Activated CD8-positive, alpha-beta memory T cell treated with anti-CD3 and anti-CD28 coated beads, Interleukin-2, amount 50 U/mL, for 48 hours (primary cell): ENCODE measurements at places on chromosomes 6 and 20.

DNA sequence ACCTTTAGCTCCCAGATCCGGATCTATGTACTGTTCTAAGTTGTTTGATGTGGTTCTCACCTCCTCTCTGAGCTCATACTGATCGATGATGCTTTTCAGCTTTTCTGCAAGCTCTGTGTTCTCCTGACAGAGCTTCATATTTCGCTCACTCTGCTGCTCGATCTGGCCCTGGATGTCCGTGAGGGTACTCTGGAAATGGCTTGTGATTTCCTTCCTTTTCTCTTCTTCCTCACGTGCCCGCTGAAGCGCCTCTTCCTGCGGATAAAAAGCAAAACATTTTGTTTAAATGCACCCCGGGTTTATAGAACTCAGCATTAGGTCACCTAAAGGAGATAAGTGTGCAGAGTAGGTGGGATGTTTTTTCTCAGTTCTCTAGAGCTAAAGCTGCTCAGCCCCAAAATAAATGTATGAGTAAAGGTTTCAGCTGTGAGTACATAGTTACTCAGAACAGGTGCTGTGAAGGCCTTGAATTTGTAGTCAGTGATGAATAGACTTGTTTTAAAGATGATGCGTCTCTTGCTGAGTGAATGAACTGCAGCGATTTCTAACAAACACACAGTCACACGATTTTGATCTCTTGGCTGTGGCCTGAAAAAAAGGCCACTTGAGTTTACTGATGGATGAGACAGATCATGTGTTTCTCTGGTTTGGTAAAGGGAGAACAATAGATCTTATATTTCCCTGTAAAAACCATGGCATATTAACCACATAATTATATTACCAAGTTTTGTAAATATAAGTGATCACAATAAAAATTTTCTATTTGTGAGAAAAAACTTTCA, 29.1 kb downstream of the TXLNB start:
- DNase-seq: no peak

DNA sequence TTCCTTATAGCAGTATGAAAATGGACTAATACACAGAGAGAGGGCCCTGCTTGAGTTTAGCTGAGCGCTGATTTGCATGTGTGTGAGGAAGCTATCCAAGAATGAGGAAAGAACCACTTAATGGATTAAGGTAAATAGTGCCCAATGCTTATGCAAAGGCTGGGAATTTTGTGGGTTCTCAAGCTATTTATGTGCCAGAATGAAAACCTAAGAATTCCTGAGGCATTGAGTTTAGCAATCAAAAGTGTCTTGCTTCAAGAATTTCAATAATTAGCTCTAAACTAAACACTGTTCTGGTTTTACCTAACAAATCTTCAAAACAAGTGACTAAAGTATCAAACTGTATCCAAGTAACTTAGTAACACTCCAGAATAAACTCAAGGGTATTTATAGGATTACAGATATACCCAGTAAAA, 7.0 kb upstream of the OR14J1 start:
- DNase-seq: no peak

DNA sequence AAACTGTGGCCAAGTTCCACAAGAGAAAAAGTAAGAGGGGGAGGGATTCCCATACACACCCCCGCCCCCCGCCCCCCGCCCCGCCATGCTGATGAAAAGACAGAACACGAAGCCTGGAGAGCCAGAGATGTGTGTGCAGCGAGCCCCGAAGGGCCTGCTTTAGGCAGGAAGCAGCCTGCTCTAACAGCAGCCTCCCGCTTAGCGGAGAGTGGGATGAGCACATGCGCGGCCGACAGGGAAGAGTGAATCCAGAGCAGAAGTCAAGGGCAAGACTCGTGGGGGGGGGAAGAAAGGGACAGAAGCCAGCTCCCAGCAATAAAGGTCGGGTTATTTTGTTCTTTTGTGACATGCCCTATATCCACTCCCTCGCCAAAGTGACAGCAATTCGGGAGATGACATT, 67.2 kb upstream of the PTGIS start:
- DNase-seq: no peak

DNA sequence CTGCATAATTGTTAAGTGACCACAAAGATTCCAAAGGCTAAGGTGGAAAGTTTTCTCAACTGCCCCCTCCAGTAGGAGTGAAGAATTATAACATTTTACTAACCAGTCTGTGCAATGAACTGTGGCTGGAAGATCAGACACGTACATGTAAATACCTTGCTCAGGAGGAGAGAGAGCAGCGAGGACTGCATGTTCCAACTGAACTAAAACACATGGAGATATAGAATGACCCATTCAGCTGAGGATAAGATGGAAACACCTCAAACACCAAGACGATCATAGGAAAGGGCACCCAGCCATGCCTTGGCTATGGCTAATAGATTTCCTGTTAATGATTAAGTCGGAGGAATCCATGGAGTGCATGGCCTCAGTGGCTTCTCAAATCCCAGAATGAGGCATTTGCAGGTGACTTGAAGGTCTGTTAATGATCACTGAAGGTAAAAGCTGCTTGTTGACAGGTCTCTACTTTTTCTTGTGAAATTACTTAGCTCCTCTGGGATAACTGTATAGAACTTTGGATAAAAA, 875.6 kb downstream of the TFAP2A start:
- DNase-seq: no peak

- no peak for DNase-seq
Measured at GRCh38 chr6:62236784-62237183, 49.2 kb downstream of the KHDRBS2 start.

- no peak for DNase-seq
Measured at GRCh38 chr6:8764733-8765132, 329.4 kb upstream of the SLC35B3 start.

DNA sequence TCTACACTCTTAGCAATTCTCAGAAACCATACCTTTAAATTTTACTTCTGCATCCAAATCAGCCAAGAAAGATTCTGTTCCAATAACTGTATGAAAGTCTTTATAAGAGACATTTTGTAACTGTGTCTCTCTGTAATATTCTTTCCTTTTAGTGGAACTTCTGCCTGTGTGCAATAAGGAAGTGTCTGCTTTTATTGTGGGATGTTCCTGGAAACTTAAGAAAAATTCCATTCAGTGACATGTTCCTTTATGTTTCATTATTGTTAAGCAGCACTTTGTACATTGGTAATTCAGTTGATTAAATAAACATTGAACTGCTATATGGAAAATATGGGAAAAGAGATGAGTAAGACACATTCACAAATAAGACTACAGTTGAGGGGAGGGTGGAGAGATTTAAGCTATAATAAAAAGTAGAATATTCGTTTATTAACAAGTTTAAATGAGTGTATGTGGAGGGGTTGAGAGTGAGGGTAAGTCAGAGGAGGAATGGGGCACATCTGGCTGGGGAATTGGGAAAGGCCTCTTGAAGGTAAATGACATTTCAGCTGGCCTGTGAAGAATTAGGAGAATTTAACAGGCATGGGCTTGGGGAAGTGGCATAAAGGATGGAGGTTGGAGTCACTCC, 11.9 kb downstream of the NUS1 start:
- no peak for DNase-seq
